ENCODE measurements at places on chromosomes 4 and X. TPM values are rescaled to one million over a fixed set of nuclear protein-coding genes. Genes with fewer than 3 reads are reported as not detected.

The FGFBP2 gene
- 2.5 TPM for total RNA-seq

The FAM114A1 gene
- not detected for total RNA-seq

The ADRA2C gene
- not detected for total RNA-seq

The SORBS2 gene
- total RNA-seq: not detected

The FABP2 gene
- not detected for total RNA-seq

The ENAM gene
- total RNA-seq: not detected

The GLRA3 gene
- total RNA-seq: not detected

The CT47C1 gene
- total RNA-seq: not detected

The GPR34 gene
- 1.0 TPM for total RNA-seq

The FGF2 gene
- total RNA-seq: 1.3 TPM

The PAGE5 gene
- 1.7 TPM for total RNA-seq

The AREG gene
- not detected for total RNA-seq

The CRMP1 gene
- total RNA-seq: not detected

The HAUS7 gene
- total RNA-seq: 69.2 TPM

The NEUROG2 gene
- total RNA-seq: not detected

The MAGEA9B gene
- not detected for total RNA-seq

The UCHL1 gene
- 2.3 TPM for total RNA-seq

The SH3D19 gene
- not detected for total RNA-seq

The MAGEE2 gene
- total RNA-seq: not detected

The SUPT20HL2 gene
- not detected for total RNA-seq

The CENPI gene
- total RNA-seq: 16.9 TPM

The NLGN4X gene
- not detected for total RNA-seq

The SCD5 gene
- total RNA-seq: 7.0 TPM

The CYSLTR1 gene
- 0.34 TPM for total RNA-seq

The GDPD2 gene
- not detected for total RNA-seq

The DMD gene
- not detected for total RNA-seq

The CASP6 gene
- total RNA-seq: 12.6 TPM

The LDB2 gene
- total RNA-seq: not detected

The HS6ST2 gene
- total RNA-seq: 0.13 TPM

The PPP1R2C gene
- total RNA-seq: not detected

The USP51 gene
- 1.1 TPM for total RNA-seq

Data from activated CD8-positive, alpha-beta memory T cell treated with anti-CD3 and anti-CD28 coated beads for 36 hours (primary cell).